ENCODE measurements at places on chromosomes 1 and 21. TPM values are rescaled to one million over a fixed set of nuclear protein-coding genes. Genes with fewer than 3 reads are reported as not detected.

DNA sequence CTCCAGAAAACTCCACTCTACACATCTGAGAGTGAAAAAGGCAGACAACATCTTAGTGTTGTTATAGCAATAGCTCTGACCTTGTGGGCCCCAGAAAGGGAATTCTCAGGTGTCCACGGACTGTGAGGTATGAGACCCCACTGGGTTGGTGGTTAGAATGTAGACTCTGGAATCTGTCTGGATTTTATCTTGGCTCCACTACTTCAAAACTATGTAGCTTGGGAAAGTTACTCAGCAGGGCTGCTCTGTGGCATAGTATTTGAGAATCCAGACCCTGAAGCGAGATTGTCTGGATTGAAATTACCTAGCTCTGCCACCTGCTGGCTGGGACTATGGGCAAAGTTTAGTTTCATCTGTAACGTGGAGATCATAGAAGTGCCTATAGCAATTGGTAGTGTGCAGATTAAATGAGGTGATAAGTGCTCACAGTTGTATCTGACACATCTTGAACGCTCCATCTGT lies 25.8 kb downstream of the PRDM2 start:
- DNase-seq, result peak; percentile 19

- no peak for DNase-seq
Observed at GRCh38 chr1:232423591-232423990, 206.3 kb downstream of the SIPA1L2 start.

DNA sequence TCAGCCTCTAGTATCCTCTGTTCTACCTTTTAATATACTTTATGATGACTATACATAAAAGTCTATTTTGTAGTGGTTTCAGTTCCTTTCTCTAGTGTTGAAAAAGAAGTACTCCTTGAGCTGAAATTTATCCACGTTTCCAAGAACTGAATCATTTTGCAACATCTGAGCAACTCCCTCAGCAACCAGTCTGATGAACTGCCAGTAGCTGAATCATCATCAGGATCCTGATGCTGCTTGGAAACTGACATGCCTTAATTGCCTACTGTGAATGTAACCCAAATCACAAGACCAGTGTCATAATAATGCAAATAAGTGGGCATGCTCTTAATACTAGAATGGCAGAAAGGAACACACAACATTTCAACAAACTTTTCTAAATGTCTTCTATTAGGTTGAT lies 103.3 kb downstream of the CYYR1 start:
- DNase-seq, result no peak

DNA sequence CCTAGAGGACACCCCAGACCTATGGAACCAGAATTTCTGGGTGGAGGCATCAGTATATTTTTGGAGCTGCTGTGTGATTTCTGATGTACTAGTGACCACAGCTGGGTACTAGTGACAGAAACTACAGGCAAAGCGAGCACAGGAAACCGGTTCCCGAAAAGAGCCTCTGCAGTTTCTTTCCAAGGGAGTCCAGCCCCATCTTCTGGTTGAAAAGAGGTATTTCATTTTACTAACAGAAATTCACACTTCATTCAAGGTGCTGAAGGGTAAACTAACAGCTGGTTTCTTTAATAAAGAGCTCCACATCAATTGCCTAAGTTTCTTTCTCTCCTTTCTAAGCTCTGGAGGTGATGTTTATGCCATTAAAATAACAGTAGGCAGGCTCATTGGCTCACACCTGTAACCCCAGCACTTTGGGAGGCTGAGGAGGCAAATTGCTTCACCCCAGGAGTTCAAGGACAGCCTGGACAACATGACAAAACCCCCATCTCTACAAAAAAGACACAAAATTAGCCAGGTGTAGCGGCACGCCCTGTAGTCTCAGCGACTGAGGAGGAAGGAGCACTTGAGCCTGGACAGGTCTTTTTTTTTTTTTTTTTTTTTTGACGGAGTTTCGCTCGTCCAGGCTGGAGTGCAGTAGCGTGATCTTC lies 22.0 kb downstream of the THAP3 start:
- peak; percentile 64 for DNase-seq

DNA sequence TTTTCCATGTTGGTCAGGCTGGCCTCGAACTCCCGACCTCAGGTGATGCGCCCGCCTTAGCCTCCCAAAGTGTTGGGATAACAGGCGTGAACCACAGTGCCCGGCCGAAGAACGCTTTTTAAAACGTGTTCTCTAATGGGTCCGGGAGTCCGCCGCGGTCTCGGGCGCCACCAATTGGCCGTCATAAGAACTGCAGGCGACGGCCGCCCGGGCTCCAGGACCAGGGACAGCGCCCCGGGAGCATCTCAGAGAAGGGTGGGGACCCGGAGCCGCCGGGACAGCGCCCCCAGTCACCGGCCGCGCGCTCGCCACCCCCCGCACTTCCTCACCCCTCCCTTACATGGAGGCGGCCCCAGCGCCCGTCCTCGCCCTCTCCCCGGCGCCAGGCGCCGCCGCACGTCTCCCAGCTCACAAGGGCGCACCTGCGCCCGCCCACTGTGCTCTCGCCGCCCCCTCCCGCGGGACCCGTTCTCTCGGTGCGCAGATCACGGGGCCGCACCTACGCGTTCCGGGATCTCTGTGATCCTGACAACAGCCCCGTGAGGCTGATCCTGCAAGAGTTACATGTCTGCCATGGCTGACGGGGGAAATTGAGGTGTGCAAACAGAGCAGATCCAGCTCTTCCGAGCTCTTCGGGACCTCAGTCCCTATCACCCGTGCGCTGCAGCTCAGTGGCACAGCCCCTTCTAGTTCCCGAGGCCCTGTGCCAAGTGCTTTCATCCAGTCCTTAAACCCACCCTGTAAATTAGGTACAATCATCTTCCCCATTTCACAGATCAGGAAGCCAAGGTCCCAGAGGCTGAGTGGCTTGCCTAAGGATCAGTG lies 9.8 kb downstream of the RAP1GAP start:
- peak; percentile 91 for DNase-seq

GRCh38 chr1:239067058-239067457 lies 319.3 kb upstream of the CHRM3 start:
- DNase-seq, result no peak

DNA sequence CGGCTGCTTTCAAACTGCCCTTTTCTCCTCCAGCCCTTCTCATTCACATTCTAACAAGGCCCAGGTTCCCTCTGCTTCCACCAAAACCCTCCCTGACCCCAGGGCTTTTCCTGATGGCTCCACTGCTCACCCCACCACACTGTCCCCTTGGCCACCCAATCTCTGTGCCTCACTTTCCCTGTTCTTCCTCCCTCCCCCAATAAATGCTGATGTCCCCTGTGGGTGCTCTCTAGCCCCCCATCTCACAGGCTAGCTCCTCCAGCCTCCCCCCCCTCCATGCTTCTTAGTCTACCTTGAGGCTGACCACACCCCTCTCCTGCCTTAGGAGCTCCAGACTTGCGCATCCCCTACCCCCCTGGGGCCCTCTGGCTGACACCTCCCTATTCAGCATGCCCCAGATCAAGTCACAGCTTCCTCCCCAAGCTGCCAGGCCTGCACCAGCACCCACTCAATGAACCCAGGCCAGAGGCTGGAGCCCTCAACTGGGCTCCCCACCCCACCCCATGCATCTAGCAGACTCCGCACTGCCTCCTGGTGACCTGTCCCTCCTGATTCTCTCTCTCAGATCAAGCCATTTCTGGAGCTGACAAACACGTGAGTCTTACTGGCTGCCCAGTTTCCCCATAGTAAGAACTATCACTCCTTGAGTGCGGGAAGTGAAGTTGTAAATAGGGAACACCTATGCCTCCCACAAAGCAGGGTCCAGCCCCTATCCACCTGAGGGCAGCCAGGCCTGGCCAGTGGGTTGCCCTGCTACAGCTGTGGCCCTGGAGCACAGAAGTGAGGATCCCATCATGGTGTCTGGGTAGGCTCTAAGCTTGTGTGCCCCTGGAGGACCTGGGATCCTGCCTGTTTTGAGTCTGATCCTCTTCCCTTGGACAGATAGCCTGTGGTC lies 117.9 kb downstream of the DMRTB1 start:
- peak; percentile 33 for DNase-seq

DNA sequence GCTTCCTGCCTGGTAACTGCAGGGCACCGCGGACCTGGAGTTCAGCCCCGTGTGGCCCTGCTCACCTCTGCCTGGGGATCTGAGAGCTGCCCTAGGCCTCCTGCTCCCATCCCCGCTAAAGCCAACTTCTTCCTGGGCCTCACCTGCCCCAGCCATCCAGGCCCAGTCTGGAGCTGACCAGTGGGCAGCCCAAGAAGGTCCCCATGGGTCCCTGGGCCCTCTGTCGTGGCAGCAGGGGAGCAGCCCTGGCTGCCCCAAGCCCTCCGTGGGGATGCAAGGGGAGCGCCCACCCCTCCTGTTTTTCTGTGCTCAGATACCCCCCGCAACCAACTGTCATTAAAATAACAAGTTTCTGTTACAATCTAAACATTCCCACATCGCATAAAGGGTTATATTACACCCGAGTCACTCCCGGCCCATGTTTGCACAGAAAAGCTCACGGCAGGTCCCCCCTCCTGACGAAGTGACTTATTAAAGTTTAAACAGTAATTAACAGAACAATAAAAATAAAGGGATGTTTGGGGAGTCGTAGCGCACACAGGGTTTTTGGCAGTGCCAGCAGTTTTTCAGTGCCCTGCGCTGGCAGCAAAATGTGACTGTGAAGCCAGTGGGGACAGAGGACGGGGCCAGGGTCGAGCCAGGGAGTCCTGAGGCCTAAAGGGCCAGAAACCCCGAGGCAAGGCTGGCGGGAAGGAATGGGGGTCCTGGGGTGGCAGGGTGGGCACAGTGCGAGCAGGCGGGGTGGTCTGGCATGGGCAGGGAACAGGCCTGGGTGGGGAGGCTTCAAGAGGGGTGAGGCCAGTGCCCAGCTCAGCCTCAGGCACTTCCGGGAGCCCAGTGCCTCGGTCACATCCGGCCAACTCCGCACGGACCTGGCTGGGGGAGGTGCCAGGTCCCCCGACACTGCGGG lies 121.5 kb downstream of the CASZ1 start:
- no peak for DNase-seq

DNA sequence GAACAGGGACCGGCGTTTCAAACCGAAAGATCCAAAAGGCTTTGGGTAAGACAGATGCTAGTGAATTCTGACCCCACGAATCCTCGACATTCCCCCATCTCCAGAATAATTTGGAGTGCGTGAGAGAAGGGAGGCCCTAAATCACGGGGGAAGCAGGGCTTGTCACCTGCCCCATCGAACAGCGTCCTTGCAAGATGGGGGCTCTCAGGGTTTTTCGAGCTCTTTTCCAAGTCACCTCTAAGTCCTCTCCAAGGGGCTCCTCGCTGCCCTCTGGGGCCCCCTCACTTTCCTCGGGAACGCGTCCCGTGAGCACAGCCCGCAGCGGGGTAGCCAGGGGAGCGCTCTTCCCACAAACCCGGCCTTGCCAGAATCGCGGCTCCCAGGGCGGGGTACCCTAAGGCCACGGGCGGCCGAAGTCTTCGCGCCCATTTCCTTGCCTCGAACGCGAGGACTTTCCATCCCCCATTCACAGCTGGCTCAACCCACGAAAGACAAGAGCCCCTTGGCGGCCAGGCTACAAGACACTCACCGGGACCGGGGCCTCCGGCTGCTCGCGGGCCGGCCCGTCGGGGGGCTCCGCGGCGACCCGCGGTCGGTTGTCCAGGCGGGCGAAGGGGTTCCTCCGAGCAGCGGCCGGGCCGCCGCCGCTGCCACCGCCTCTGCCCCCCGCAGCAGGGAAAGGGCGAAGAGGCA lies 546 bp downstream of the DONSON start:
- DNase-seq, result peak; percentile 64

- no peak for DNase-seq
Observed at GRCh38 chr1:180080439-180080838, 74.2 kb upstream of the QSOX1 start.

DNA sequence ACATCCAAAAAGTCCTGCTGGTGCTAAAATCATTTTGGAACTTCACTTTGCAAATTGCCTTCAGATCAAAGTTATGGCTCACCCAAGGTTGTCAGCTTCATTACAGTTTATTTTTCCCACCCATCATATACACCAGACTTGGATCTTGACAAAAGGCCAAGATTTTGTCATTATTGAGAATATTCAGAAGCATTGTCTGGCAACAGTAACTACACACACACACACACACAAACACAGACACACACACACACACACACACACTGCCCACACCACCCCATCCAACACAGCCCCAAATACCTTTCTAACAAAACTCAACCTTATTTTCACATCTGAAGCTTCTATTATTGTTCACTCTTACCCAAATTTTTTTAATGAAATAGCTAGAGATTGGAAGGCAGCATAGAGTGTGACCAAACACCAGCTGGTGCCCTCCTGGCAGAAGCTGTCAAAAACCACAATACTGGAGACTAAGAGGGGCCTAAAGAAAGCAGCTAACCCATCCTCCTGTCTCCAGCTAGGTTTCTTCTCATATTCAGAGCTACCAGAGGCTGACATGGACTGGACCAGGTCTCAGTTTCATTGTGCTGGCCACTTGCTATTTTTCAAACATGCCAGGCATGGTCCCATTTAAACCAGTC lies 139.1 kb upstream of the ZC3H11B start:
- DNase-seq, result no peak

GRCh38 chr1:39776400-39776713 lies 5.2 kb upstream of the OXCT2 start:
- no peak for DNase-seq

- DNase-seq, result peak; percentile 83
Observed at GRCh38 chr1:115706587-115707425, 61.7 kb downstream of the CASQ2 start.

The YIPF1 gene
- 35.7 TPM for total RNA-seq

The ABCA4 gene
- 0.87 TPM for total RNA-seq

The BSND gene
- not detected for total RNA-seq

The LYPD8 gene
- total RNA-seq, result not detected

The SERBP1 gene
- total RNA-seq, result 399 TPM

Data from neural progenitor cell (in vitro differentiated cells).